HCT116 (cell line): ENCODE measurements at places on chromosomes 12 and 14. TPM values are rescaled to one million over a fixed set of nuclear protein-coding genes. Genes with fewer than 3 reads are reported as not detected.
A peak's percentile ranks its signal among the peaks of the same experiment; 100 is the strongest.

- H3K27ac ChIP-seq = peak overlapping the region; percentile 63
- H3K36me3 ChIP-seq = peaks cover 8% of the 10 kb centered on the region; the same call in 1 of the 2 replicates
- H3K27me3 ChIP-seq = no peaks in the 10 kb centered on the region
- no peak for DNase-seq
Observed at GRCh38 chr12:124829008-124829707, 34.5 kb downstream of the SCARB1 start.

Gene PPFIA2
- total RNA-seq = not detected

DNA sequence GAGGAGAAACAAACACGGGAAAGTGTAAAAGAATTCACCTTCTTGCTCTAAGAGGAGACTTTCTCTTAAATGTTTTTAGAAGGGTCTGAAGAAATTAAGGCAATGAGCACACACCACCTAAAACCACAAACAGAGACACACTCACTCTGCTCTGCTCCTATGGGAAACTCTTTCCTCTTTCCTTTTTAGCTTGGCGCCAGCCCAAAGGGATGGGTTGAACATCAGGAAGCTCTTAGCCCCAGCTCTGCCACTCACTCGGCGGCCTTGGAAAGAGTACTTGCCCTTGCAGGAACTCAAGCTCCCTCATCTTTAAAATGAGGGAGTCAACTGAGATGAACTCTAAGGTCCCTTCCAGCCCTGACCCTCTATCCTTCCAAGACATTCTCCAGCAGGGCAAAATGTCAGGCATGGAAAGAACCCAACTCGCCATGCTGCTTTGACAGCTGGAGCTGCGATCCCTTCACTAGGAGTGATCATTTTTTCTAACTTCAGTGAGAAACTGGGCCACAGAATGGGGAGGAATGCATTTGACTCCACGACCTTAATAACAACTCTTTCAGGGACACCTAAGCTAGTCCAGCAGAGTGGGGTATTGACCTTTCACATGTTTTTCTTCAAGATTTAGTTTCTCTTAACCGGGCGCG, 980 bp upstream of the RNASE8 start:
- no peak overlapping the region for H3K4me3 ChIP-seq
- H3K36me3 ChIP-seq = no peaks in the 10 kb centered on the region
- H3K27ac ChIP-seq = no peak overlapping the region
- no peaks in the 10 kb centered on the region for H3K4me1 ChIP-seq

DNA sequence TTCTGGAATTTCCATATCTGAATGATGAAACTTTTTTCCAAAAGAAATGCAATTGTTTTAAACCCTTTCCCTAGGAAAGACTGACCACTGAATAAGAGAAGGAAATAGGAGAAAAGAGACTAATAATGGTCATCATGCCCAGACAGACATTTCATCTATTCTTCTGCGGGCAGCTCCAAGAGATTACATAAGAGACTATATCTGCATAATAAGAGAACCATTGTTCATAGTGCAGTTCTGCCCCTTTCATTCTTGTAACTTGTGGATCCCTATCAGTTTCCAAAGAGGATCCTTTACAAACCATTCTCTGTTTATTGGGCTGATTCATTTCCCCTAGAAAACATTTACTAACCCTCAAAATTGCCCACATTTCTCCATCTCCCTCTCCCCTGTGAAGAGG, 197.8 kb downstream of the FSCB start:
- no peaks in the 10 kb centered on the region for H3K27me3 ChIP-seq
- H3K36me3 ChIP-seq = no peaks in the 10 kb centered on the region
- no peak overlapping the region for H3K27ac ChIP-seq
- no peaks in the 10 kb centered on the region for H3K4me1 ChIP-seq
